ENCODE measurements at places on chromosomes 3 and 15.

DNA sequence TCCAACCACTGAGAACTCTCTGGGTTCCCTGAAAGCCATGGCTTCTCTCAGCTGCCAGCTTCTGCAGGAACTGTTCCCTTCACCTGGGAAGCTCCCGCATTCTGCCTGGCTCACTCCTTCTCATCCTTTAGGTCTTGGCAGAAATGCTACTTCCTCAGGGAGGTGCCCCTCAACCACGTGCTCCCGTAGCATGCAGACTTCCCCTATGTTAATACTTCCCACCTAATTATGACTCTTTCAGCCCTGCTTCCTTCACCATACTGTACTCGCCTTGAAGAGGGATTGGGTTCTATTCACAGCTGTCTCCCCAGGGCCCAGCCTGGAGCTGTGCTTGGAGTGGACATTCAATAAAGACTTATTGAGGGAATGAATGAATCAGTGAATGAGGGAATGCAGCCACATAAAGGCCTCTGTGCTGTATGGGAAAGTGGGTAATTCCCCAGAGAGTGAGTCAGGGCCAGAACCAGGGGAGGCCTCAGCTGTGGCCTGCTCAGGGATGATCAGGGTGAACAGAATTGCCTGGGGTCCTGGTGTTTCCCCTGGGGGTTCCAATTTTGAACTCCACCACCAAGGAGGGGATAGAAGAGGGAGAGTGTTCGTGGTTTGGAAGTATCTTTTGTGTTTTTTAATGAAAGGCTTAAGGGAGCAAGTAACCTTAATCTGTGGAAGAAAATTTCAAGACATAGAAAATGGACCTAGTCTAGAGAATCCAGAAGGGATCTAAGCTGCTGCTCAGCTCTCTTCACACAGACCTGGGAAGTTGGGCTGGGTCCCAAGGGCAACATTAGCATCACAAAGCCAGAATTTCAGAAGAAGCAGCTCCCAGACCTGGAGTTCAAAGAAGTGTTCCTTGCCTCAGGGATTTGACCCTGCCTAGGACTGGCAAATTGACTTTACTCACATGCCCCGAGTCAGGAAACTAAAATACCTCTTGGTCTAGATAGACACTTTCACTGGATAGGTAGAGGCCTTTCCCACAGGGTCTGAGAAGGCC lies 14.6 kb upstream of the FAM107A start:
- no peak for DNase-seq

GRCh38 chr3:109195815-109196214 lies 59.3 kb downstream of the C3orf85 start:
- peak; percentile 45 for DNase-seq

- no peak for DNase-seq
Observed at GRCh38 chr15:60795471-60795870, 316.5 kb upstream of the ICE2 start.

- DNase-seq: no peak
Observed at GRCh38 chr3:50502584-50503423, 630 bp downstream of the CACNA2D2 start.

- no peak for DNase-seq
Observed at GRCh38 chr3:12005951-12006625, 1.9 kb downstream of the SYN2 start.

- DNase-seq: peak; percentile 85
Observed at GRCh38 chr3:123757281-123757940, 126.7 kb downstream of the MYLK start.
